ENCODE measurements at places on chromosomes 11 and 22. TPM values are rescaled to one million over a fixed set of nuclear protein-coding genes. Genes with fewer than 3 reads are reported as not detected.

SLC35E4 gene
- total RNA-seq, result 0.15 TPM

DNA sequence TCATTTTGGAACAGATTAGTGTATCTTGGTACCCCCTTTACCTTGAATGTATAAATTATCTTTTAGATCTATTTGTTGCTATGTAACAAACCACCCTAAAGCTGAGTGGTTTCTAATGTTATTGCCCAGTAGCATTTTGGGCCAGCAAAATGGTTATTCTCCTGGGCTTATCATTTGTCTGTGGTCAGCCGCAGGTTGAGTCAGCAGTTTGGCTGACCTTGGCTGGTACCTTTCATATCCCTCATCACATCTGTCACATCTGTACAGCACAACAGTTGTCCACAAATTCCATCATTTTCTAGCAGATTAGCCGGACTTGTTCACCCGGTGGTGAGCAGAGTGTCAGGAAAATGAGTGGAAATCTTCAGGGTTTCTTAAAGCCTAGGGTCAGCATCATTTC, 588.5 kb upstream of the ARHGAP42 start:
- no peak for DNase-seq

DNA sequence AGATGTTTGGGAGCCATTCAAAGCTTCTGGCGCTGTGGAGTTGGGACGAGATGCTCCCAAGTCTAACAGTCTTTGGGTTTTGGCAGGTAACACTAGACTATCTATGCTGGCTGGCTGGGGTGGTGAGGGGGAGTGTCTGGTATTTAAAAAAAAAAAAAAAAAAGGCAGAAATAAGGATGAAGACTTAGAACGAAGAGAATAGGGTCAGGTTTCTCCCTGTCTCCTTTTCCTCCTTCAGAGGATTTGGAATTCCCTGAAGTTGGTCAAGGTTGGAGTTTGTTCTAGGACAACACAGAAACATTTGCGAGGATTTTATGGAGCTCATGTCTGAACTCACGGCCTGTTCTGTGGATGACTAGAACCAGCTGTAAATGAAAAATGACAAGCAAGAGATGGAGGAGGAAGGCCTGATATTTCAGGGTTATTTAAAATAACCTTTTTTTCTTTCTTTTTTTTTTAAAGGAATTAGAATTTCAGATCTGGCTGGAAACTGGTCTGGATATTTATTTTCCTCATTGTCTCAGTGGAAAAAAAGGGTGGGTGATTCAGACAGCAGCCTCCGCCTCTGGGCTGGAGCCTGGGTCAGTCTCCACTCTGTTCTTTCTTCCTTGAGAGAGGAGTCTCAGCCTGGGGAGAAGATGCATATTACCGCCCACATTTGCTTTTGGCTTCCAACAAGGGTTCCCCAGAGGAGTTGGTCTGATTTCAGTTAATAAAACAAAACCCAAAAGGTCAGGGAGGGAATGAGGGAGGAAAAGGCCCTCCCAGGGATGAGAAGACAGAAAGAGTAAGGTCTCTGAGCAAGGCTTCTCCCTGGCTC, 80.1 kb downstream of the USP35 start:
- no peak for DNase-seq

DNA sequence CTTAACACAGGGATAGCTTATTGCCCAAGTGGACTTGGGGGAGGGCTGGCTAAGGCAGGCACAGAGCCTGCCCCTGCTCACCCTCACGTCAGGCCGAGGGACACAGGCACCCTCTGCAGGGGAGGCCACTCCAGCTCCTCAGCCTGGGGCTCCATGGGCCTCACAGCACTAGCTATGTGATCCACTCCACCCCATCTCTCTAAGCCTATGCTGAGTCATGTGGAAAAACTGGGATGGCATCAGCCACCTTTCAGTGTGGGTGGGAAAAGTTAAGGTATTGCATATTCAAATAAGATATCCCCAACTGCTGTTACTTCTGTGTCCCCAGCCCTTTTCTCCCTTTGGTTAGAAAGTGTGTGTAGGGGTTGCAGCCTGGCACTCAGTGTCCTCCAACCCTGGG, 22.3 kb downstream of the RANGAP1 start:
- DNase-seq, result no peak

- DNase-seq, result no peak
These were observed 10.5 kb upstream of the TTLL12 start for GRCh38 chr22:43197271-43197941.

Measured in HepG2 (cell line).